NCI-H82 (cell line): ENCODE measurements at places on chromosomes 3 and 15.

DNA sequence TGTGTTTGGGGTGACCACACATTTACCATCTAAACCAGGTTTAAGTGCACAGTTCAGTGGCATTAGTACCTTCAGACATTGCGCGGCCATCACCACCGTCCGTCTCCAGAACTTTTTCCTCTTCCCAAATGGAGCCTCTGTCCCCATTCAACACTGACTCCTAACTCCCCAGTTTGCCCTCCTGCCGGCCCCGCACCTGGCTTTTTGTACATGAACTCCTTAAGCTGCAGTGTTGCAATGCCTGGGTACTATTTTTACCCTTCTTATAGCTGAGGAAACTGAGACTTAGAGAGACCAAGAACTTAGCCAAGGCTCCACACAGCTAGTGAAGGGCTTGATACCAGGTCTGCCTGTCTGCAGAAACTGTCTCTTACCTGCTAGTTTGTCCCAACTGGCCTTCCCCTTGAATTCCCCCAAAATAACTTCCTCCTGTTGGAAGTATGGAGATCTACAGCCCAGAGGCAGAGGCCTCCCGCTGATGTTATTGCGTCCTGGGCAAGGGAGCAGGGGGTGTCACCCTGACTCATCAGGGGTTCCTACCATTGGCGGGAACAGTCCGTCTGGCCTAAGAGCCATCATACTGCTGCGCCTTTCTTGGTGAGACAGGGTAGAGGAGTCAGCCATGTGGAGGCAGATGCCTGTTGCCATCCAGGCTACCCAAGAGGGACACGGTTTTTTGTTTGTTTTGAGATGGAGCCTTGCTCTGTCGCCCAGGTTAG lies 65.6 kb downstream of the GRIP2 start:
- DNase-seq, result no peak

GRCh38 chr3:63523100-63523499 lies 129.4 kb upstream of the SNTN start:
- peak; percentile 39 for DNase-seq

DNA sequence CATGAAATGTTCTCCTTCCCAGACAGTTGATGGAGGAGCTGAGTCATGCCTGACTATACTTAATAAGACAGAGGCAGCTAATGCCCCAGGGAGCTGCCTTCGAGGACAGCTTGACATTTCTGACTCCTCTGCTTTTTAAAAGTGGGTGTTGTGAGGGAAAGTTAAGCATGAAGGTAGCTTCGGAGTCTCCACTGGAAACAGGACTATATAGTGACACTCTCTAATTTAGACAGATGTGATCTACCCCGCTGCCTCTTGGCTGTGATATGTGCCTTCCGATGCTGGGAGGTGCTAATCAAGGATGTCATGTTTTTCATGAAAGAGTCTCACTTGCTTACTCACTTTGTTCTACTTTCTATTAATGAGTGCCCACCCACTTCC lies 72.7 kb downstream of the IL1RAP start:
- DNase-seq, result peak; percentile 19

- DNase-seq, result peak; percentile 61
Observed at GRCh38 chr3:128426128-128426921, 40.4 kb downstream of the DNAJB8 start.

DNA sequence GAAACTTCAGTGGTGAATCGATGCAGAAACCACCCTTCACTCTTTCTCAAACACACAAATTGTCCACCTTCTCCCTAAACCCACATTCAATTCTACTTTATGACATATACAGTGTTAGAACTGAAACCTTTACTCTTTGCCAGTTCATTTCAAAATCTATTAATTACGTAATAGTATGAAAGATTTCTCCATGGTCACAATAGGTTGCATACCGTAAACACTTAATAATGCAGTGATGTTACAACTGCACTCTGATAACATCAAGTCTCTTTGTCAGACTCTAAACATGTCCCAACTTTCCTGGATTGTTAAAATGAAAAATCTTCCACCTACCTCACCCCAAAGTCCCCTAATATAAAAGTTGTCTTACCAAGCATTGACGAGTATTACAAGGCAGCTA lies 111.8 kb upstream of the PROK2 start:
- DNase-seq, result no peak

DNA sequence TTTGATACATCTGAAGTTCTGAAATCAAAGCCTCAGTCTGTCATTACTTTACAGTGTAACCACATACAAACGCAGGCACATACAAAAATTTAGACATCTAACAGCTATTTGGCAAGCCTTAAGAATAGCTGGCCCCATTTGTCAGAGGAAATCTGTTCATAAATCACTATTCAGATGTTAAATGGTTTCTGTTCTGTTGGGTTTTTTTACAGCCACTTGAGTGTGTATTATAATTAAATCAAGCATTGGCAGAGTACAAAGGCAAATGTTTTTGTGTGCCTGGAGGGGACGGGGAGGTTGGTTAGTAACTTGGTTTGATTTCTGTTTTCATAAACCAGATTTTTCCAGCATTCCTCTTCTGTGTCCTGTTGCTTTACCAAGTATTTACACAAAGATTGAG lies 24.1 kb downstream of the PIGB start:
- no peak for DNase-seq

GRCh38 chr15:76460347-76460746 lies 123.8 kb downstream of the ISL2 start:
- no peak for DNase-seq

GRCh38 chr3:170356596-170357175 lies 829 bp upstream of the SKIL start:
- DNase-seq, result peak; percentile 99

GRCh38 chr15:80485370-80486164 lies 81.4 kb downstream of the ARNT2 start:
- no peak for DNase-seq

DNA sequence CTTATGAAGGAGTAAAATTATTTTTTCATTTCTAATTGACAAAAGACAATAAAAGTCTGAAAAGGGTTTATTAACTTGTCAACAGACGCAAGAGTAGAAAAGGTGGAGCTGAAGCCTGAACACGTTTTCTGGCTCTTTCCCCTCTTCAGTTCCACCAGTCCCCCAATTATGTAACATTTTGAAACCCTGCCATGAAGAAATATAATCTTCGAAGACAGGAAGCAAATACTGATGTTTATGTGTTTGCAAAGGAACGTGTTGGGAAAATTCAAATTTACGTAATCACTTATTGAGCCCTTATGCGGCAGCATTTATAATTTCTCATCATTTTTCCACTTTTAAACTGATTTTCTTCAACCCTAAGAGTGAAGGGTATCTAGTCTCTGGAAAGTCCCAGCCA lies 767 bp downstream of the AP3S2 start:
- no peak for DNase-seq

- DNase-seq, result peak; percentile 25
Observed at GRCh38 chr3:135792174-135792573, 173.4 kb upstream of the PPP2R3A start.

DNA sequence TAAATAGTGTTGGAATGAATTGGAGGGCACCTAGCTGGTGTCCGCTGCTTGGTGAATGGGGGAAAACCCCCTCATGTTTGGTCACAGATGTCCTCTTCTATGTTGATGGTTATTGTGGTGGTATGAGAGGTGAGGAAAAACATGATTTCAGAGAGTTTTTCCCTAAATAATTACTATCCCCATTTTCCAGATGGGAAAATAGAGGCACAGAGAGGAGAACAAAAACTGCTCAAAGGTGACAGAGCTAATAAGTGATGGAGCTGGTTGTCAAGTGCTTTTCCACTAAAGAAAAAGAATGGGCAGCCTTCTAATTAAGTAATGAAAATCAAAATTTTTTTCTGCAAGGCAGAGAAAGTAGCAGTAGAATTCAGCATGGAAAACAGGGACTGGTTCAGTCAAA lies 30.2 kb upstream of the CFAP161 start:
- no peak for DNase-seq

DNA sequence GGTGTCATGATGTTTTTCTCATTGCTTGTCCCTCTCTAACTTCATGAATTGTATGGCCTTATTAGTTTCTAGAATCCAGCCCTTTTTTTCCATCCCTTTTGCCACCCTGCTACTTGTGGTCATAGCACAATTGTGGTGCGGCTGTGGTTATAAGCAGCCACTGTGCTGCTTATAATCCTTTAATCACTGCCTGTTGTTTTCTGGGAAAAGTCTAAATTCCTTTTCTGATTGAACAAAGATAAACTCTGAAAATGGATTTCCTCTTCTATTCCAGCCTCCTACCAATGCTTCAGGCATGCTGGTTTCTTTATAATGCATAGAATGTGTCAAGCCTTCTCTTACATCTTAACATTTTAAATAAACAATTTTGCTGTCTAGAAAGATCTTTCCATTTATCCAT lies 319.5 kb downstream of the C3orf38 start:
- no peak for DNase-seq

- DNase-seq, result peak; percentile 31
Observed at GRCh38 chr3:118736107-118736506, 298.5 kb downstream of the IGSF11 start.

GRCh38 chr3:194801461-194802432 lies 116.1 kb downstream of the FAM43A start:
- DNase-seq, result no peak

- no peak for DNase-seq
Observed at GRCh38 chr3:13292375-13292774, 127.7 kb downstream of the NUP210 start.

- no peak for DNase-seq
Observed at GRCh38 chr15:99925661-99926461, 192.6 kb upstream of the LYSMD4 start.

DNA sequence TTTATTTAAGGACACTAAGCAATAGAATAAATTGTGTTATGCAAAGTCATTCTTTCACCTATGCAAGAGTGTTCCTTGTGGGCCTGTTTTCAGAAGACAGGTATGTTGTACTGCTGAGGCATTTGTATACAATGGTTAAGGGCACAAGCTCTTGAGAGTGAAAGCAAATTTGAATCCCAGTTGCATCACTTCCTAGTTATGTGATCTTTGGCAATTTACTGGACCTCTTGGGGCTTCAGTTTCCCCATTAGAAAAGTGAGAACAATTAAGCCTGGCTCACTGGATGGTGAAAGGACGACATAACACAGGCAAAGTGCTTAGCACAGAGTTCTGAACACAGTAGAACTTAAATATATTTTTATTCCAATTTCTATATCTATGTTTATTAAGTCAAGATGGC lies 117.4 kb downstream of the EFHB start:
- DNase-seq, result no peak

- DNase-seq, result peak; percentile 86
Observed at GRCh38 chr15:61834076-61834697, 226.1 kb downstream of the VPS13C start.

GRCh38 chr3:124654470-124654845 lies 75.8 kb upstream of the UMPS start:
- no peak for DNase-seq

- no peak for DNase-seq
Observed at GRCh38 chr15:72319360-72319984, 485 bp downstream of the CELF6 start.

GRCh38 chr3:48268381-48268935 lies 27.6 kb downstream of the ZNF589 start:
- no peak for DNase-seq

DNA sequence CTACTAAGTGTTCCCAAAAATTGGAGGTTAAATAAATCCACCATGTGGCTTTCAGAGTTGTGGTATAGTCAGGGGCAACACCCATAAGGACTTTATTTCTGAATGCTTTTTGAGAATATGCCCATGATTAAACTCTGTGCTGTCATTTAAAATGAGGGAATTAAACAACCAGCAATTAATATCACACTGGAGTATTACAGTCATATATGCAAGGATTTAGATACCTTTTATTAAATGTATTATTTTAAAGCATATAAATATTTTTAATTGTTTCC lies 227.6 kb downstream of the ZPLD1 start:
- DNase-seq, result no peak
